ENCODE measurements at places on chromosomes 3 and 15. TPM values are rescaled to one million over a fixed set of nuclear protein-coding genes. Genes with fewer than 3 reads are reported as not detected.

DNA sequence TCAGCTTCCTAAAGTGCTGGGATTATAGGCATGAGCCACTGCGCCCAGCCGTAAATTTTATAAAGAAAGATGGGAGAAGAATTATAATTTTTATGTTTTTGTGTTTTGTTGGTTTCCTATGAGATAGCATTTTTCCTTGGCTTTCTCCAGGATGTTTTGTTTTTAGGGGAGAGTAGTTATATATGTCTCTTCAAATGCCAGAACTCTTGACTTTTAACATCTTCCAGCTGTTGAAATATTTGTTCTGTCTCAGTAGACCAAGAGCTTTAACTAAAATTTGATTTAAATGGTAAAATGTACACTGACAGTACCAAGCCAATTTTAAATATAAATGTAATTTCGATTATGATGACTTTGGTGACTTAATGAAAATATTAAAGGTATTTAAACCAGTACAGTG is 96.8 kb downstream of the DHX36 start:
- no peak overlapping the region for H3K27ac ChIP-seq
- no peaks in the 10 kb centered on the region for H3K36me3 ChIP-seq
- no peaks in the 10 kb centered on the region for H3K4me1 ChIP-seq
- no peak for DNase-seq

- no peaks in the 10 kb centered on the region for H3K27me3 ChIP-seq
- DNase-seq = no peak
- no peak overlapping the region for H3K4me3 ChIP-seq
- peaks cover 57% of the 10 kb centered on the region for H3K36me3 ChIP-seq
Observed at GRCh38 chr15:50971542-50971941, 63.1 kb downstream of the AP4E1 start.

DNA sequence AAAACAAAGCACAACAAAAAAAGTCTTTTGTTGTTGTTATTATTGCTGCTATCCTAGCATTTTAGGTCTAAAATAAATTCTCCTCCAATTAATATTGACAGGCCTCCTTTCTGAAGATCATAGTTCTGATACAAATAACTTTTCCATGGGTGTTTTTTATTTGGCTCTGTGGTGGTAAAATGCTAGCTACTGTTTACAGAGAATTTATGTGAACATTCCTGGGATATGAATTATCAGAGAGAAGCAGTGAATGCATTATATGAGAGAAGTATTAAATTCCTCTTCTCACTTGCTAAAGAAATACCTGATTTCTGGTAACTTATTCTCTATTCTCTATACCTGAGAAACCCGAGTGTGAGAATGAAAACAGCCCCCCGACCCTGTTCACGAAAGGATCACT is 57.5 kb upstream of the TMCO5A start:
- no peak overlapping the region for H3K4me3 ChIP-seq
- DNase-seq = no peak
- no peaks in the 10 kb centered on the region for H3K36me3 ChIP-seq
- peaks cover 12% of the 10 kb centered on the region for H3K27me3 ChIP-seq
- no peak overlapping the region for H3K27ac ChIP-seq

DNA sequence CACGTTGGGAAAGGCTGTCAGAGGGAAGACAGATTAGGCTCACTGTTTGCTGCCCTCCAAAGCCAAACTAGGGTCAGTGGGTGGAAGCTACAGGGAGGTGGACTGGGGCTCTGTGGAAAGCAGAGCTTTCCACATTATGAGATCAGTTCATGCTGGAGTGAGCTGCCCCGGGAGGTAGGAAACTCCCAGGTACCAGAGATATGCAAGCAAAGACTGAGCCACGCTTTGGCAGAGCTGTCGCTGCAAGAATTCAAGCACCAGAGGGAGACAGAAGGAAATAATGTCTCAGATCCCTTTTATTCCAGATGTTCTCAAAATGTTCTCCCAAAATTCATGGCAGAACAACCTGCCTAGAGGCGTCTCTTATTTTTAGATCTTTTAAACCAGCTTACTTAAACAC is 286.6 kb downstream of the WDR72 start:
- H3K27me3 ChIP-seq = no peaks in the 10 kb centered on the region
- no peak overlapping the region for H3K27ac ChIP-seq
- H3K36me3 ChIP-seq = no peaks in the 10 kb centered on the region
- no peak for DNase-seq
- H3K4me3 ChIP-seq = no peak overlapping the region

GRCh38 chr3:175186511-175186910 is 327.4 kb downstream of the NAALADL2 start:
- no peak overlapping the region for H3K4me3 ChIP-seq
- no peak overlapping the region for H3K27ac ChIP-seq
- H3K27me3 ChIP-seq = no peaks in the 10 kb centered on the region
- H3K36me3 ChIP-seq = no peaks in the 10 kb centered on the region

DNA sequence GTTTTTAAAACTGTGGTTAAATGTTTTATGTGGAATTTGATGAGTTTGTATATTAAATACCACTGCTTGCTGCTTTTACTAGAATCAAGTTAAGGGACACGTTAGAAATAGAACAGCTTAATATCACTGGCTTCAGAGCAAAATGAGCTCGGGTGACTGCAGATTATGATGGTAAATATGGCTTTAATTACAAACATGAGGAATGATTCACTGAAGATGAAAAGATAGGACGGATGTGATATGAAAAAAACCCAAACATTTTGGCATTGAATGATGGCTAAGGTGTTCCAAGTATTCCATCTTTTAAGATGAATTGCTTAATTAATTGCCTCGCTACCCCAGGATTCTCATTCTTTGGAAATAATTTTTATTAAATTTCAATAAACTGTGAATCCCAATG is 33.7 kb downstream of the SLC24A1 start:
- peaks cover 18% of the 10 kb centered on the region for H3K36me3 ChIP-seq
- H3K4me3 ChIP-seq = no peak overlapping the region
- H3K27ac ChIP-seq = no peak overlapping the region
- no peak for DNase-seq
- no peaks in the 10 kb centered on the region for H3K27me3 ChIP-seq
- peaks cover 6% of the 10 kb centered on the region for H3K4me1 ChIP-seq

DNA sequence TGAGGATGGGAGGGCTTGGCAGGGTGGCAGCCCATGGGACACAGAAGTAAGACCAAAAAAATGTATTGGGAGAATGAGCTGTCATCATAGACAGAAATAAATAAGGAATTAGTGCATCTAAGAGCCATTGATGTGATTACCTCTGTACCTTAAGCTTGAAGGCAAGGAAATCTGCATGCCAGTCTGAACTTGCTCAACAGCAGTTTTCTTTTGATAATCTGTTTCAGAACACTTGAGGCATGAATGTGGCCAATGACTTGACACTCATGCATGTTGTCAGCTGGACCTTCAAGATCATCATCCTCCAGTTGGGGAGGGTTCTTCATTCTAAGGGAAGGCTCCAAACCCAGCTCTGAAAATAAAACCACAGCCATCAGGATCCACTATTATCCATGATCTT is 148.5 kb downstream of the DCLK3 start:
- no peaks in the 10 kb centered on the region for H3K4me1 ChIP-seq
- H3K27me3 ChIP-seq = peaks cover 7% of the 10 kb centered on the region
- H3K36me3 ChIP-seq = no peaks in the 10 kb centered on the region
- H3K4me3 ChIP-seq = no peak overlapping the region

DNA sequence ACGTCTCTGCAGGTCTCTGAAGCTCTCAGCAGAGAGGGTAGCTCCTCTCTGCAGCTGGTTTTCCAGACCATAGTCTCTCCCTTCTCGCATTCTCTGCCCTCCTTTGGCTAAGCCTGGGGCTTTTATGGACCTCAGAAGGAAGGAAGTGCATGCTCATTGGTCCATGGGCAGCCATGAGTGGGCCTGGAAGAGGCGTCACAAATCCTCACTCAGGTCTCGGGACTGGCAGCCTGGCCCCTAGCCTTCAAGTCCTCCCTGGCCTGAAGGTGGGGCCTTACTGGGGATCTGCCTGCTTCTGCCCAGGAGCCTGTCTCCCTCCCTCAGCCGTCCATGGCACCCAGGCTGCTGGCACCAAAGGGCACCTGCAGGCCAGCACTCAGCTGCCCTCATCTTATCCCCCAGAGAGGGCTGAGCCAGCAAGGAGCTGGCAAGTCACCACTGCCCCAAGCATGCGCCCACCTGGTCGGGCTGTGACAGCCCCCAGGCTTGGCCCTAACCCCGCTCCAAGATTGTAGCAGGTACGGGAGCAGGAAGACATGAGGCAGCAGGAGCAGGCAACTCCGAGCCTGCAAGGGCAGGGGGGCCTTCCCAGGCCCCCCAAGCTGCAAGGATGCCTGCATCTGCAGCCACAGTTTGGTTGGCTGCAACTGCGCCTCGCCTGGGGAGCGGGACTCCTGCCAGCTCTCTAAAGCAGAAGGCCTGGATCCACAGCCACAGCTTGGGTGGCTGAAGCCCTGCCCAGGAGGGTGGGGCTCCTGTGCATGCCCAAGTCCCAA is 37.4 kb downstream of the GHSR start:
- no peaks in the 10 kb centered on the region for H3K4me1 ChIP-seq
- peaks cover 19% of the 10 kb centered on the region for H3K27me3 ChIP-seq
- H3K4me3 ChIP-seq = no peak overlapping the region
- H3K27ac ChIP-seq = no peak overlapping the region
- DNase-seq = no peak

GRCh38 chr15:77616072-77616471 is 16.6 kb downstream of the LINGO1 start:
- no peak overlapping the region for H3K27ac ChIP-seq
- no peak overlapping the region for H3K4me3 ChIP-seq
- H3K27me3 ChIP-seq = no peaks in the 10 kb centered on the region
- DNase-seq = no peak
- no peaks in the 10 kb centered on the region for H3K4me1 ChIP-seq

DNA sequence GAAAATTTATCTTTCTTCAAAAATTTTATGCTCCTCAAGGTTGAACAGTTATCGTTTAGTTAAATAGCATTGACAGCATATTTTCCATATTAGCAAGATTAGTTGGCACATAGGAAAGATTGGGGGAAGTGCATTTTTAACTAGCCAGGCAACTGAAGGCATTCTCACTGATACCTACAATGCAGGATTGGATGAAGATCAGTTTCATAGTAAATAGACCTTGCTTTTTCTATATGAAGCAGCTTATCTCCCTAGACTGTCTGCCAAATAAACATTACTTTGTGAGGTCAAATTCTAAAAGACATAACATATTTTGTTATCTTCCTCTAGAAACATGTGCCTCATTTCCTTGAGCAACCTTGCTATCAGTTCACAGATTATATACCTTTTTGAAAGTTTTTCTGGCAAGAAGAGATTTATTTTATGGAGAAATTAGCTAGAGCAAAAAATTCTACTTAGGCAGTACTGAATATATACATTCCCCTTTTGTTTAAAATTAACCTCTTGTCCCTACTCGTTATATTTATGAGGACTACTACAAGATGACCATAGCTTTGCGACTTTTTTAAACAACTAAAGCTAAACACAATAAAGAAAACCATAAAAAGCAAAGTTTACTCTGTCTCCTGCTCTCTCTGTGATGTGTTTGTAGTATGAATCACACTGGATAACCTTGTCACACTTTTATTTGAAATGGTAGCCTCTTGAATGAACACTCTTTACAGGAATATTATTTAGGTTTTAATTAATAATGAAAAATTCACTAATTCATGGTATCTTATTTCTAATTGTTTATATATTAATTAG is 654.9 kb upstream of the TBL1XR1 start:
- H3K4me3 ChIP-seq = no peak overlapping the region
- no peaks in the 10 kb centered on the region for H3K4me1 ChIP-seq
- H3K27me3 ChIP-seq = no peaks in the 10 kb centered on the region

DNA sequence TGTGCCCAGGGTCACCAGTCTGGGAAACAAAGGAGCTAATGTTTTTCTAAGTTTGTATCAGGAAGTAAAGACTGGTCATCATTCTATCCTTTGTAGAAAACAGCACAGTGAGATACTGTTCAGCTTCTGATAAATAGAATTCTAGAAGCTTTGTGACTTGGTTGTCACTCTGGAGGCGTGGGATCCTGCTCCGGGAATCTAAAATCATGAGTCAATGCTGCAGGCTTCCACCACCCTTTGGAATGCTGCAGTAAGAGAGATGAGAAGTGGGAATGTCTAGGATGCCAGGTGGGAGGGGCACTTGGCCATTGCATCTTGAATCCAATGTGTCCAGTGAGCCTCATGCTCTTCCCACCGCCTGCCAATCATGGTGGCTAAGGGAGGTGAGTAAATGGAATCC is 40.9 kb downstream of the SAMMSON start:
- H3K4me1 ChIP-seq = no peaks in the 10 kb centered on the region
- H3K27me3 ChIP-seq = no peaks in the 10 kb centered on the region
- no peaks in the 10 kb centered on the region for H3K36me3 ChIP-seq

DNA sequence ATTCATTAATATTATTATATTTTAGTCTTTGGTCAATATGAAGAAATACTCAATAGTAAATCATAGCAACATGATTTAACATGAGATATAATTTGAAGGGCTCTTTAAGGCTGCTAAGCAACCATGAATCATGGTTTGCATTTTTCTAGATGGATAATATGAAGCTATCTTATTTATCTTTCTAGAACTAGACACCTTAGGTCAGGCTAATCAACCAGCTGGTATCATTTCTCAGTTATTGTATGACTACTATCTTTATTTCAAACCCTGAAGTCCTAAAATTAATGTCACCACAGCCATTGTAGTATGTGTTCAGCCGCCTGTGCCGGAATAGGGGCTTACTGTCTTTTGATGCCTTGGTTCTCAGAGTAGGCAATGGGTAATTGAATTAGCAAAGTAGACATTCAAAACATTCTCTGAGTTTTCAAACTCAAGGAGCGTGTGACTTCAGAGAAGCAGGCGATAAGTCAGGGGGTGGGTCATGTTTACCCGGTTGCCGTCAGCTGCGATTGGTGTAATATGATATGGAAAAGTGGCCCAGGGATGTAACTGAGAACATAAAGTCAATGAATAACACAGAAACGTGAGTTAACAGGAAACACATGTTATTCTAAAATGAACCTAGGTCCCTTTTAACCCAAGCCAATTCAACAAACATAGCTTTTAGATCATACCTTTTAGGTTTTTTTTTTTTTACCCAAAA is 93.4 kb upstream of the CTDSPL start:
- DNase-seq = no peak
- no peak overlapping the region for H3K4me3 ChIP-seq
- H3K27ac ChIP-seq = no peak overlapping the region
- H3K36me3 ChIP-seq = no peaks in the 10 kb centered on the region

DNA sequence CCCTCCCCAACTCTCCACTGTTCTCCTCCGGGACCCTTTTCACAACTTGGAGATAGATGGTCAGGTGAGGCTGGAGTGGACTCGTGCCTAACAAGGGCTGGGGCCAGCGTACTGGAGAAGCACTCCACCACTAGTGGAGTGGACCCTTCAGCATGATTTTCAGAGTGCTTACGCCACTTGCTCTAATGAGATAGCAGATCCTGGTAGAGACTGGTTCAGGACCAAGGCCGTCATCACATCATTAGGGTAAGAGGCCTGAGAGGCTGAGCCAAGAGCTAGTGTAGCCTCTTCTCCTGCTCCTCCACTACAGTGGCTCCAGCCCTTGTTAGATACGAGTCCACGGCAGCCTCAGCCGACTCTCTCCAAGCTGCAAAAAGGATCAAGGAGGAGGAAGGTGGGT is 66.9 kb upstream of the NTRK3 start:
- H3K36me3 ChIP-seq = no peaks in the 10 kb centered on the region
- H3K27me3 ChIP-seq = peaks cover 16% of the 10 kb centered on the region
- no peak overlapping the region for H3K27ac ChIP-seq

GRCh38 chr3:168116279-168116678 is 20.6 kb upstream of the GOLIM4 start:
- H3K36me3 ChIP-seq = no peaks in the 10 kb centered on the region
- DNase-seq = no peak
- H3K27ac ChIP-seq = no peak overlapping the region
- no peak overlapping the region for H3K4me3 ChIP-seq
- no peaks in the 10 kb centered on the region for H3K27me3 ChIP-seq

Gene IQCF5
- not detected for total RNA-seq

Gene PPM1L
- 6.4 TPM for total RNA-seq

Gene SPTBN5
- total RNA-seq = 1.7 TPM
